HuH-7.5 (cell line): ENCODE measurements at places on chromosomes 4 and X.

GRCh38 chr4:4779054-4779453 lies 80.4 kb upstream of the MSX1 start:
- DNase-seq = no peak

- DNase-seq = no peak
Measured at GRCh38 chr4:84767168-84767567, 184.2 kb downstream of the CDS1 start.

GRCh38 chr4:11732155-11732554 lies 303.5 kb upstream of the HS3ST1 start:
- no peak for DNase-seq

DNA sequence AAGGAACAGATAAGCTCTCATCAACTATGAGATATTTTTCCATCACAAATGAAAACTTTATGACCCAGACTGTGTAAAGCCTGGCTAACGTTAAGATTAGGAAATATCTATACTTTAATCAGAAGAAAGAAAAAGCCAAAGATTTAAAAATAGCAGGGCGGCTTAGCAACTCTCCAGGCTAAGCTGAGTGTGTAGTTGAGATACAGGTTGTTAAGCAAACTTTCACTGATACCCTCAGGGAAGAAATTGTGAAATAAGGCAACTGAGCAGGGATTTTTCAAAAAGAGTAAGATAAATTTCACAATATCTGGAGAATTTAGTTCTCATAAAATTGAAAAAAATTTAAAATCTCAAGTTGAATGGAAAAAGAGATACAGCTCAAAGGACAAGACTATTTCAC lies 382.0 kb downstream of the RAPGEF2 start:
- DNase-seq = no peak

DNA sequence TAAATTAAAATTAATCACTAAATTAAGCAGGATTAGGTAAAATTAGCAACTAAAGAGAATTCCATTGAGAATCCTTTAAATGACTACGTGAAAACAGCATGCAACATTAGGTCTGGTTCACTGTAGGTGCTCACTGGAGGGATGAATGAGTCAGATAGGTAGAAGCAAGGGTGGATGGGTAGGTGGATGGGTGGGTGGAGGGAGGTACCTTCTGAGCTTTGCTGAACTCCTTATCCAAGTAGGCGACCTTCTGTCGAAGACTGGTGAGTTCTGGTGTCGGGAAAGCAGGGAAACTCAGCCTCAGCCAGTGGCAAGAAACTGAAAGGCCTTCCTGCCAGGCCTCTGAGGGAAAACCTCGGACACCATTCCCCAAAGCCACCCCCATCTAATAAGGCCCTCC lies 3.0 kb downstream of the GRIPAP1 start:
- DNase-seq = no peak
